ENCODE measurements at places on chromosomes 3 and 15.

DNA sequence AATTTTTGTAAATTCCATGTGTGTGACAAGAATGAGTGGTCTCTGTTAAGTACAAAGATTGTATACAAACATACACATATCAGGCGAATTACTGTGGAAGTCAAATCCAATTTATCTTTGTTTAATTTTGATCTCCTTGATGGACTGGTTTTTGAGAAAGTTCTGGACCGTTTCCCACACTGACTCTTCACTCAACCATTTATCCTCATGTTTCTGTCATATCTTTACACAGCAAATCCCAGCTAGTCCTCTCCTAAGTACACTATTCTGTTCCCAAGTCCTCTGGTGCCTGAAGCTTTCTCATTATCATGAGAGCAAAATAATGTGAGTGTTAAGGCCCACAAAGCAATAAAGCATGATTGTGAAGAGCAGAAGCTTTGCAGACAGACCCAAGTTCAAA, 189.9 kb downstream of the WNT5A start:
- DNase-seq = no peak

DNA sequence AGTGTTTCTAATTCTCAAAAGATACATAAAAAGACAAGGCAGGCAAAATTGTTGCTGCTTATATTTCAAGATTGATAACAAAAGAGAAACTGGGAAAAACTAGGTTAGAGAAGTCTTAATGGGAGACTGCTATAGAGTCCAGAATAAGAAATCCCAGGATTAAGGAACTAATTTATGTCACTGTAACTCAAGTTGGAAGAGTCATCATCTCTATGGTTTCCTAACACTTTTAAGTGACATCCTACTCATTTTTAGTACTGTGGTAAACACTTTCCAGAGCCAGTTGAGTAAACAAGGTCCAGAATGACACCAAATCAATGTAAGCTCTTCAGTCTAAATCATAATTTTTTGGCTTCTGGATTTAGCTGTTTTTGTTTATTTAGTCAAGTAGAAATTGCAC, 8.0 kb downstream of the CLDN16 start:
- no peak for DNase-seq

- DNase-seq = no peak
Observed at GRCh38 chr3:161215185-161215584, 5.9 kb upstream of the NMD3 start.

DNA sequence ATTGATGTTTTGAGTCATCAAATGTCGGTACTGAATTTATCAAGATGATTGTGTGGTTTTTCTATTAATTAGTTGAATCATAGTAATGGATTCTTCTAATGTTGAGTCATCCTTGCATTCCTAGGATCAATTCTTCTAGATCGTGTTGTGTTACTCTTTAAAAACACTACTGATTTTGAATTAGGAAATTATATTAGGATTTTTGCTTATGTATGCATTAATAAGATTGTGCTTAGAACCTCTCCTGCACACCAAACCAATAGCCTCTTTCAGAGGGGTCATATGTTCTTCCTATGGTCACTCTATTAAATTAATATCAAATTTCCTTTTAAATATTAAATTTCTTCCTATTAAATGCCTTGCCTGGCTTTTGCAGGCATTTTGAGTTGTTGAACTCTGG, 151.7 kb upstream of the TOPAZ1 start:
- DNase-seq = no peak

- DNase-seq = no peak
Observed at GRCh38 chr15:75573648-75574384, 5.3 kb downstream of the PTPN9 start.

DNA sequence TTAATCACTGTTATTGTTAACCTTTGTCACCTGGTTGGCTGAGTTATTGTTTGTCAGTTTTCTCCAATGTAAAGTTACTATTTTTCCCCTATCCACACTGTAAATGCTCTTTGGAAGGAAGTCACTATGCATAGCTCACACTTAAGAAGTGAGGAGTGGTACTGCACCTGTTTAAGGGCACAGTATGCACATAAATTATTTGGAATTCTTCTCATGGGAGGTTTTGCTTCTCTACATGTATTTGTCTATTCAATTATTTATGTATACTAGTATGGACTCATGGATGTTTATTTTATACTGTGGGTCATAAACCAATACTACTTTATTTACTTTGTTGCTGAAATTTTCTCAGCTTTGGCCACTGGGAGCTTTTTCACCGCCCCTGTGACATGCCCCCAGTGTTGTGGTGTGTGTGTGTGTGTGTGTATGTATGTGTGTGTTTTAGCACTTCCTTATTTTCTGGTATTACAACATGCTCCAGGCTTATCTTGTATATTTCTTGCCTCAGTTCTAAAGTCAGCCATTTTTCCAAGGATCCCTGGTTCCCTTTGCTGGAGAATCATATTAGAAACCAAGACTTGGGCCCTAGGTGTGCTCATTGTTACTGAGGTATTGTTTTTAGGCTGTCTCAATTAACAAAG, 290.5 kb downstream of the KBTBD8 start:
- no peak for DNase-seq

DNA sequence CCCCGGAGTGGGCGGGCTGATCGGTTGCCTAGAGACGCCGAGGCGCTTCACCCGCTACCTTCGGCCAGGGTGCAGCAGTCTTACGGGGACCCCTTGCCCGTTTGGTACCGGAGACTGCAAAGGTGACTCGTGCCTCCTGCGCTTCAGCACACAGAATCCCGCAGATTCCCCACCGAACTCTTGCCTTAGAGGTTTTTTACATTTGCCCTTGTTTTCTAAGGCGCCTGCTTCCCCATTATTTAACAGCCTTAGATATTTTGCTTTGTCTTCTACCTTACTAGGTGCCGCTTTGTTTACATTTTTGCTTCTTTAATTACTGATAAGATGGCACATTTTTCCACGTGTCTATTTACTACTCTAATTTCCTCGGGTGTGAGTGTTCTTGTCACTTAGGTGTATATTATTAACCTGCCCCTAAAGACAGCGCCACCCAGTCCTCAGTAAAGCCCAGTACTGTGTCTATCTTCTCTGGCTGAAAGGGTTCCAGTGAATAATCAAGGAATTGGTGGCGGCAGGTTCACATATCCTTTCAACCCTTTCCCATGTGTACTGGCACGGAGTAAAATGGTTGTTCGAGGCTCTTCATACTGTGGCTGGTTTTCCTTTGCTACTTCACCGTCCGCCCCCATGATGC, 573 bp upstream of the CEP152 start:
- DNase-seq = no peak

- DNase-seq = no peak
Observed at GRCh38 chr3:30634761-30635735, 28.6 kb downstream of the TGFBR2 start.

DNA sequence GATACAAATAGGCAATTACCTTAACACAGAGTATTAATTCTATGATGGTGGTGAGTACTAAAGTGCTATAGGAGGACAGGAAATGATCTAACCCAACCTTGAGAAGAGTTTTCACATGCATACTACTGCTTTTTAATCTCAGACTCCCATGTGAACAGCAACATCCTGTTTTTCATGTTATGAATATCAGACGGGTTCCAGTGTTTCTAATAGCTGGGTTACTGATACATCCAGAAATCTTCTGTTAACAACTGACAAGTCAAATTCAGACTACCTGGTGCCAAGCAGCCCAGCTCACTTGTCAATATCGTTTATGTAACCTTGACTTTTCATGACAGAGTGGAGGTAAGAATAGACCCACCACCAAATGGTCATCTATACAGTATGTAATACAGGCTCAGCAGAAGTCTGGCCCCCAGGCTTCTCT, 220.2 kb upstream of the COL8A1 start:
- no peak for DNase-seq

DNA sequence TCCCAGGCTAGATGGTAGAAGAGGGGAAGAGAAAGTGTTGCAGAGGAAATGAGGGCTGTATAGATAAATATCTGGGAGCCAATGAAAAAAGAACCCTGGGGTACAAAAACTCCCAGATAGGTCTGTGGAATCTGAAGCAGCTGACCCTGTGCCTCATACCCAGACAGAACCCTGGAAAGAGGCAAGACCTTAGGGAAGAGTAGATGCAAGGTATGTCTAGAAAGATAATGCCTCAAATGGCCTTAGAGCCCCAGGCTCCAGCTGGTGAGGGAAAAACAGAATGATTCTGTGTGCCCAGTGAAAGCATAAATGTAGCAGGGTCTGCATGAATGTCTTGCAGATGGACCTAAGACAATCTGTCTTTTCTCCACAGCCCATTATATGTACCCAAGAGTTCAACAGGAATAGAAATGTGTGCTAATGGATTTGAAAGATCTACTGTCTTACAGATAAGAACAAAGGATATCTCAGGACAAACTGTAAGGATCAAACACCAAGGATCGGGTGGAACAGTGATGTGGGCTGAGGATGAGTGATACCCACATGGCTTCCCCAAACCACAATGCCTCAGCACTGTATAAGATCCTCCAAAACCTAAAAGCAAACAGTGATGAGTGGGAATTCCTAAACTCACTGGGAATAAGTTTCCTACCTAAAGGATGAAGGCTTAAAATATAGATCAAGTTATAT, 58.8 kb downstream of the NCEH1 start:
- no peak for DNase-seq

GRCh38 chr3:43296565-43296964, 10.2 kb downstream of the SNRK start:
- DNase-seq = peak; percentile 7

- DNase-seq = no peak
Observed at GRCh38 chr15:99106417-99107220, 1.7 kb downstream of the SYNM start.

DNA sequence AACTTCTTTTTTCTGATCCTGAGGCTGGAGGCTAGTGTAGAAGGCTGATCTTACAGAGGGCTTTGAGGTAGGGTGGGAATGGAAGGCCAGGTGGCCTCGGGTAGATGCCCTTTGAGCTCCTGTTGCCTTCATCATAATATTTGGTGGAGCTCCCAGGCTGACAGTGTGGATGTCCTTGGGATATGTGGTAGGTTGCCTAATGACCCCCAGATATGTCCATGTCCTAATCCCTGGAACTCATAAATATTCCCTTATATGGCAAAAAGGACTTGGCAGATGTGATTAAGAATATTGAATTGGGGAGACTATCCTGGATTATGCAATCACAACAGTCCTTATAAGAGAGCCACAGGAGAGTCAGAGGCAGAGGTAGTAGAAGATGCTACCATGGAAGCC, 5.5 kb downstream of the ADAMTSL3 start:
- DNase-seq = no peak

GRCh38 chr3:195005759-195006510, 265.0 kb downstream of the XXYLT1 start:
- no peak for DNase-seq

GRCh38 chr3:13111173-13111872, 38.1 kb upstream of the IQSEC1 start:
- DNase-seq = no peak

- no peak for DNase-seq
Observed at GRCh38 chr15:63157891-63158431, 684 bp upstream of the RPS27L start.

GRCh38 chr3:143849854-143850549, 1.7 kb upstream of the SLC9A9 start:
- no peak for DNase-seq

GRCh38 chr15:80985981-80986380, 3.6 kb downstream of the MESD start:
- DNase-seq = no peak

DNA sequence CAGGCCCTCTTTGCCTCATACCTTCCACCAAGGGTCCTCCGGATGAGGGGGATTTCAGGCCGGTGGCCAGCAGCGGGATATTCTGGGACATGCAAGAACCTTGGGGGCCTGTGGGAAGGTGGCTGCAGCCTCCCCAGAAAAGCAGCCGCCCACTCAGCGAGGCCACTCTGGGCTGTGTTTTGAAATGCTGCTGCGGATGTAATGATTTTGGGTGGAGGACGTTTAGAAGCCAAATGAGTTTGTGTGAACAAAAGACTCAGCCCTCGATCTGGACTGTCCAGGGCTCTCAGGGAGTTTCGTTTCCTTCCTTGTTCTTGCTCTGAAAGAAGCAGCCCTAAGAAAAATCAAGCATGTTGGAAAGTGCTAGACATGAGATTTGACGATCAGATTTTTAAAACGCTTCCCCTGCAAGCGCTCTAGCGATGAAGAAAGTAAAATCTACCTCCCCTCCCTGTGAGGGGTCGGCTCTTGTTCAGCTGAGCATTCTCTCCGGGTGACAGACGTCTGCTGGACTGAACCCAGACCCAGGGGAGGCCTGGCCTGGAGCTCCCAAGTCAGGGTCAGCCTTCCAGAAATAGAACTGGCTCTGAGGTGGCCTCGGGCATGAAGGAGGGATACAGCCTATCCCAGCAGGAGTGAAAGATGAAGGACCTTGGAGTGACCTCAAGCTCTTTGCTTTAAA, 12.9 kb downstream of the HEG1 start:
- no peak for DNase-seq

DNA sequence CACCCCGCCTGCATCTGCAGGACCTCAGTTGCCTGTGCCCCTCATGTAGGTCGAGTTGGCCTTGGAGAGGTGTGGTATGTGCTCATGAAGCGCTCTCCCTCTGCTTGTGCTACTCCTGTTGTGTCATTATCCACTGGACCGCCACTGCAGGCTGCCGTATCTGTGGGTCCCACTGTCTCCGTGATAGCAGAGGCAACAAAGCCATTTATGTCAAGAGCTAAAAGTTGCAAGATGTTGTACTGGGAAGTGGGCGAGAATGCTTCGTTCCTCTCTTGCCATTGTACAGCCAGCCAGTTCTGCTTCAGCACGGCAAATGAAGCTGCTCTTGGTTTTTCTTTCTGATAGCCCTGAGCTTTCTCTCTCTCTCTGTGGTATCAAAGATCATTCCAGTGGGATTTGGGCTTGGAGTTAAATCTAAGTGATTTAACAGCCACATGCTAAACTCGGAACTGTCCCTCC, 89.0 kb downstream of the TMEM212 start:
- no peak for DNase-seq

GRCh38 chr3:197504641-197505121, 51.1 kb downstream of the BDH1 start:
- DNase-seq = no peak

GRCh38 chr3:118863731-118864322, 170.8 kb downstream of the IGSF11 start:
- DNase-seq = no peak

DNA sequence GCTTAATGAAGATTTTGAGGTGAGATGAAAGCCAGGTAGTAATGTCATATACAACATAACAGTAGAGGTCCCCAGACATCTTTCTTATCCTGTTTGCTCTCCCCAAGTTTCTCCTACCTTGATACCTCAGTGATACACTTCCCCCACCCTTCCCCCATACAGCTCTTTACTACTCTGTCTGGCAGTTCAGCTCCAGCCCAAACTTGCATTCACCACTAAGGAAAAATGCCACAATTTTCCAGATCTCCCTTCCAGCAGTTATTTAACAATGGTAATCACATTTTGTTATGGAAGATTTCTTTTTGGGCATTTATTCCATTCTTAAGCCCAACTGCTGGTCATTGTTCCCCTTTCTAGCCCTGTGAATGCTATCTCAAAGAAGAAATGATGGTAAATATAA, 34.9 kb upstream of the ITGA11 start:
- no peak for DNase-seq

DNA sequence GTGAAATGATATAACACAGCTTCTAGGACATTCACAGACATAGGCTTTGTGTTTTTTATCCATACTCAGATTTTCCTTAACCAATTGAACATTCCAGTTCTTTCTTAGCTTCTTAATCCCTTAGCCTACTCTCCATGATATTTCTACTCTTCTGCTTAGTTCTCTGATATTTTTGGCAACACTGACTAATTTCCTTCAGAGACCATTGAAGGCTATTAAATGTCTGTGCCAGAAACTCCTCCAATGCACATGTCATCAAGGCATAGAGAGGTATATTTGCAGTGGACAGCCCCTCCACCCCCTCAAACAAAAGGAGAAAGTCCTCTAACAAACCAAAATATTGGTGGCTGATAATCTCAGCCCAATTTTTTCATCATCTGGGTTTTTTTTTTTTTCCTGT, 105.9 kb upstream of the TSC22D2 start:
- no peak for DNase-seq

- DNase-seq = no peak
Observed at GRCh38 chr3:1823867-1824266, 274.8 kb upstream of the CNTN4 start.
